Stimulated activated naive CD4-positive, alpha-beta T cell (primary cell): ENCODE measurements at places on chromosomes 12 and 14.

- no peak for DNase-seq
Measured at GRCh38 chr12:23099104-23099503, 474.1 kb downstream of the ETNK1 start.

DNA sequence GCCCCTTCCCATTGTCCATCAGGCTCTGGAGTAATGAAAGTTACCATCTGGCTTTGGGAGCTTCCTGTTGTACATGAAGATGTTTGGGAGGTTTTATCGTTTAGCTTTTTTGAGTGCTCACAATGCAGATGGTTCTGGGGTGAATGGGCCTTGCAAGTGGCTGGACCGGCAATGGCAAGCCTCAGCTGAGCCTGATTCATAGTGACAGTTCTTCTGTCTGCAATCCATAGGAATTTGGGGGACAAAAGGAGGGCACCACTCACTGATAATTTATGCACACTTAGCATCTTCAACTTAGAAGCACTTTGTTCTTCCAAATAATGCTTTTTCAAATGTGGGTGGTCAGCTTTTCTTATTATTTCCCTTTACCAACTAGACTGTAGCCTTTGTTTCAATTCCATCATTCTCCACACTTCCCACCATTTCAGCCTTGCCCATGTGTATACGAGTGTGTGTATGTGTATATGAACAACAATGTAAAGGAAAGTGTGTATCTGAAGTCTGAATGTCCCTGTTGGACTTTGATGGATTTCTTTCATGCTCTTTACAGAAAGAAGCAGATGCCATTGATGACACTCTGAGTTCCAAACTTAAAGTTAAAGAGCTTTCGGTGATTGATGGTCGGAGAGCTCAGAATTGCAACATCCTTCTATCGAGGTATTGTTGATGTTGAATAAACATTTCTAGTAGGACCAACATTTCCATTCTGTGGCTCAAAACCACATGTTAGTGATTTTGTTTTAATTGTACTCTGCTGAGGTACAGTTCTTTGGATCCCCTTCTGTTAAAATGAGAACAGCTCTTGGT is 125.5 kb downstream of the GPR135 start:
- no peak for DNase-seq

DNA sequence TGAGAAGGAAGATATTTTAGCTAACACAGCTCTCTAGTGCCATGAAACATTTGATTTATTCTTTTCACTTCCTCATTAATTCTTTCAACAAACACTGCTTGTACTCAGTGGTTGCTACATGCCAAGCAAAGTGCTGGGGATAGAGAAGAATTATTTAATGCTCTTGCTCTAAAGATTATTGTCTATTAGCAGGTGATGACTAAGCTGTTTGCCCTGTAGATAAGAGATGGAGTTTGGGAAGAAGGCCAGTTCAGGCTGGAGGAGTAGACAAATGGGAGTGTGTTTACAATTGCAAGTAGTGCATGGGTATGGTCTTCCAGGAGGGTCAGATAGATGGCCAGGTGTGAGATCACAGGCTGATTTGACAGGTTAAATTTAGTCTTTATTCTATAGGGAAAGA is 99.8 kb upstream of the SEL1L start:
- no peak for DNase-seq

DNA sequence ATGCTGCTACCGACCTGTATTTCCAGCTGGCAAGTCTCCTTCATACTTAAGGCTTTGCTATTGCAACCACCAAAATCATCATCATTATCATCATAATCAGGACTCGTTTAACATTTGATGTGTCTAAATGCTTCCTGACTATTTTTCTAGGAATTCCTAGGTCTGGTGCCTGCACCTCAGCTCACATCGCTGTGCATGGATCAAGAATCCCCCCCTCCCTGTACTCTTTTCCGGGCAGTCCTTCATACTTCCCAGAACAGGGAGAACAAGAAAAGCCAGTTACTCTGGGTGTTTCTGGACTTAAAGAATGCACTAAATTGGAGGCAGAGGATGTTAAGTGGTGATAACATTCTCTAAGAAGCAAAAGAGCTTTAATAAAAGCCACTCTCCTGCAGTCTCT is 9.4 kb downstream of the ERP27 start:
- no peak for DNase-seq

GRCh38 chr12:91887957-91888356 is 257.7 kb downstream of the BTG1 start:
- DNase-seq: no peak

- DNase-seq: no peak
Measured at GRCh38 chr12:121812320-121812871, 8.6 kb downstream of the SETD1B start.

DNA sequence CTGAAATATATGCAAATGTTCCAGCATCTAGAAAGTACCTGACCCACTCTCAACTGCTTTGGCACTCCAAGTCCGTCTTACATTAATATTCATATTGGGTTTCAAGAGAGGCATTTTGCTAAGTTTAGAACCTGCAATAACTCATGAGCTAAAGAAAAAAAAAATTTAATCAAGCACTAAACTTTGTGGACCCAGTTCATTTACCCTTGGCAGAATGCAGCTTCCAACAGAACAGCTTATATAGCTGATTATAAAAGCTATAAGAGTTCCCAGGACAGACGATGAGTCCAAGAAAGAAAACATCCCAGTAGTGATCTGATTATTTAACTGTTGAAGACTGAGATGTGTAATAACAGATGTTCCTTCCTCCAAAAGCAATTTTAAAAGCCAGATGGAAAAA is 592.0 kb downstream of the KCNH5 start:
- no peak for DNase-seq

GRCh38 chr12:78081590-78082314 is 251.1 kb downstream of the NAV3 start:
- DNase-seq: no peak

- no peak for DNase-seq
Measured at GRCh38 chr14:103552011-103552845, 10.2 kb downstream of the BAG5 start.

GRCh38 chr14:96581902-96582301 is 79.7 kb downstream of the PAPOLA start:
- no peak for DNase-seq

GRCh38 chr12:114835031-114835430 is 151.1 kb upstream of the TBX3 start:
- no peak for DNase-seq

GRCh38 chr12:121190523-121191031 is 19.4 kb upstream of the P2RX4 start:
- DNase-seq: no peak

DNA sequence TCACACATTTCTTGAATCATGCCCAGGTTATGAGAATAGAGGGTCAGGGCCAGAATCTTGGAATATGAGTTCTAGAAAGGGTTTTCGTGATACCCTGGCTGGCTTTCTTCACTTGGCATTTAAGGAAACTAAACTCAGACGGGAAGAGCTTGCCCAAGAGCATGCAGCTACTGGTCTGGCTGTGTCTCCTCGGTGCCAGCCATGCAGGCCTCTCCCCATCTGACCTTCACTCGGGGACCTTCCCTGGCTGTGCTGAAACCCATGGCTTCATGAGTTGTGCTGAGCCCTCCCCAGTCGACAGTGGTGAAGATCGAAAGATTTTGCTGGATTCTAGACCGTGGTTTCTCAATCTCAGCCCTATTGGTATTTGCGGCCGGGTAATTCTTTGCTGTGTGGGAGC is 38.0 kb downstream of the FOXN3 start:
- no peak for DNase-seq

DNA sequence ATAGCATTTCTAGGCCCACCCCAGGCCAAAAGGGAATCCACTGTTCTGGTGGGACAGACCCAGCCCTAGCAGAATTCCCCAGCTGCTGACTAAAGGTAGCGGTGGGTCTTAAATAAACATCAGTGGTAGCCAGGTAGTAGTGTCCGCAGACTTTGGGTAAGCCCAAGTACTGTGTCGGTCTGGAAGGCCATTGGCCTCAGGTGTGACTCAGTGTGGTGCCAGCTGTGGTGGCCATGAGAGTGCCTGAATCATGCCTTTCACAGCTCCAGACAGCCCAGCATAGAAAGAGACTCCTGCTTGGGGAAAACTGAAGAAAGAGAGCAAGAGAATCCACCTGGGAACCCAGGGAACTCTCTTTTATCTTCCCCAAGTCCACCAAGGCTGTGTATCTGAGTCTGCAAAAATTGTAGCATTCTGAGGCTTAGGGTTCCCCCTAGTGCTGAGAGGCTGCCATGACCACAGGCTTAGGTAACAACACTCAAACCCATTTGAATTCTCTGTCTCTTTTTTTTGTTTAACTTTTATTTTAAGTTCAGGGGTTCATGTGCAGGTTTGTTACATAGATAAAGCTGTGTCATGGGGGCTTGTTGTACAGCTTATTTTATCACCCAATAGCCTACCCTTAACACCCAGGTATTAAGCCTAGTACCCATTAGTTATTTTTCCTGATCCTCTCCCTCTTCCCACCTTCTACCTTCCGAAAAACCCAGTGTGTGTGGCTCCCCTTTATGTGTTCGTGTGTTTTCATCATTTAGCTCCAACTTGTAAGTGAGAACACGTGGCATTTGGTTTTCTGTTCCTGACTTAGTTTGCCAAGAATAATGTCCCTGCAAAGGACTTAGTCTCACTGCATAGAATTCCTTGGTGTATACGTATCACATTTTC is 16.7 kb upstream of the CD163L1 start:
- DNase-seq: peak; percentile 12

DNA sequence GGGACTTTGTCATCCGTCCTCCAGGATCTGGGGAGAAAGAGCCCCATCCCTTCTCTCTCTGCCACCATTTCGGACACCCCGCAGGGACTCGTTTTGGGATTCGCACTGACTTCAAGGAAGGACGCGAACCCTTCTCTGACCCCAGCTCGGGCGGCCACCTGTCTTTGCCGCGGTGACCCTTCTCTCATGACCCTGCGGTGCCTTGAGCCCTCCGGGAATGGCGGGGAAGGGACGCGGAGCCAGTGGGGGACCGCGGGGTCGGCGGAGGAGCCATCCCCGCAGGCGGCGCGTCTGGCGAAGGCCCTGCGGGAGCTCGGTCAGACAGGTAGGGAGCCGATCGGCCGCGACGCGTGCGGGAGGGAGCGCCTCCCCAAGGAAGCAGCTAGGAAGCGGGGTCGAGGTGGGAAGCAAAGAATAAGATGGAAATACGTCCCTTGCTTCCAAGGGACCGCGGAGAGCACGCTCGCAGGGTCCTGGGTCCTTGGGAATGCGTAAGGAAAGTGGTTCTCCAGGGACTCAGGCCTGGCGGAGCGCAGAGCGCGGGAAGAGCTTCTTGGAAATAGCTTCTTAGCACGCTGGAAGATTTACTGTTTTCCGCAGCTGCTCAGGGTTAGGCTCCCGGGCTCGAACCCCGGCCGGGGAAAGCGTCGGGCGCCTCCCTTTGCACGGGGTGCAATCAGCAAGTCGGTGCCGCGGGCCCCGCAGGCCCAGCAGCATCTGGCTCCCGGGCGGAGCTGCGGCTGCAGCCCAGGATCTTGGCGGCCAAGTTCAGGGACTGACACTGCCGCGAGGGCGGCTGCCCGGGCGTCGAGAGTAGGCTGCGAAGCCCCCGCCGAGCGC is 457 bp downstream of the SOCS2 start:
- DNase-seq: no peak

- DNase-seq: no peak
Measured at GRCh38 chr14:43745746-43746145, 761.3 kb downstream of the FSCB start.

DNA sequence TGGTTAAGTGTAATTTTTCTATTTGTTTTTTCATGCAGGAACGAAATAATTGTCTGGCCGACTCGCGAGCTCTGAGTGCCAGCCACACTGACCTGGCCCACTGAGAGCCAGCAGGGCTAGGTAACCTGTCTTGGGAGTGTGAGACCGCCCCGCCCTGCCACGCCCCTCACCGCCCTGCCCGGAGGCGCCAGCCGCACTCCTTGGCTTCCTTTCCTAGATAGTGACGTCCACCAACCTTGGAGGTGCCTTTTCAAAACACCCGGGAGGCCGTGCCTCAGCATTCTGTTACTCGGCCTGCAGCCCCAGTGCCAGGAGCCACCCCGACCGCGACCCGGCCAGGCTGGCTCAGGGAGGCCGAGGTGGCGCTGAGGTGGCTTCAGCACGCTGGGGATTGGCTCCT is 21.7 kb downstream of the XRCC3 start:
- no peak for DNase-seq

- DNase-seq: no peak
Measured at GRCh38 chr12:12482959-12483358, 79.7 kb downstream of the DUSP16 start.

- no peak for DNase-seq
Measured at GRCh38 chr12:44627387-44628166, 248.5 kb downstream of the NELL2 start.

- DNase-seq: no peak
Measured at GRCh38 chr12:42686514-42687172, 97.1 kb upstream of the PRICKLE1 start.

DNA sequence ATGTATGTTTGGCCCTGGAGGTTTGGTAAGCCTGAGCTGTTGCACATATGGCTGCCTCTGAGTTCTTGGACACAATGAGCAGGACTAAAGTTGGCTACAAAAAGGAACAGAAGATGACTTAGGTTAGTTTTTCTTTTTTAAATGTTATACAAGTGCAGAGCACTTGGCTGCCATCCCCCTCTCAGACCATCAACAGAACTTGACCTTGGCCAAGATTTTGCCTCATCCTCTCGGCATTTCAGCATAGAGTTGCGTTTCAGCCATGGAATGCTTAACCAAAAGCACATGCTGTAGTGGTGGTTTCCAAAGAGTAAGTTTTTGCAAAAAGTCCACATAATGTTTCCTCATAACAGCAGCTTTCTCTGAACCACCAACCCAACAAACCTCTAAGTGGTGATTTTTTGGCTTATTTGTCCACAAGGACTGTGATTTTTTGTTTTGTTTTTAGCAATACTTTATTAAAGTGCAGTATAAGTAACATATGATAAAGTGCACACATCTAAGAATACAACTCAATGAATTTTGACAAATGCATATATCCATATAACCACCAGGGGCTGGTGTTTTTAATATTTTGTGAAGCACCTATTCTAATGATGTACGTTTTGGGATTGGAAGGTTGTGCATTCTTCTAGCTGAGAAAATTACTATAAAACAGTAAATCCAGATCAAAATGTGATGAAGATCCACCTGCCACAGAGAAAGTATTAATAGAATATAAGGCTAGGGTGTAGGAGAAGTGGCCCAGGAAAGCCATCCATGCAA is 12.1 kb upstream of the GALNT16 start:
- DNase-seq: no peak

DNA sequence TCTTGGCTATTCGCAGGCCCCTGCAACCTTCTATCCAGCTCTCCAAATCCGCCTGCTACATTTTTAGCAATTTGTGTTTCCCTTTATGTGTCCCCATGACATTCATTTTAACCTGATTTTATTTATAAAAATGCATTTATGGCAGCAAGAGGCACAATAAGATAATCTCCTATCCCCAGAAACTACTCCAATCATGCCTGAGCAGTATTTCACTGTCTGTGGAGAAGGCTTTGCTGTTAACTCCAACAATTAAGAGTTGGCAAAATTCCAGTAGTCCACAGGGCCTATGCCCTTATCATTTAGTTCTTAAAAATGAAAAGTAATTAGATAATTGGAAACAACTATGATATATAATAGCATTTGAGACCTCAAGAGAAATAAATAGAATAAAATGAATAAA is 462.4 kb downstream of the TRHDE start:
- DNase-seq: no peak

DNA sequence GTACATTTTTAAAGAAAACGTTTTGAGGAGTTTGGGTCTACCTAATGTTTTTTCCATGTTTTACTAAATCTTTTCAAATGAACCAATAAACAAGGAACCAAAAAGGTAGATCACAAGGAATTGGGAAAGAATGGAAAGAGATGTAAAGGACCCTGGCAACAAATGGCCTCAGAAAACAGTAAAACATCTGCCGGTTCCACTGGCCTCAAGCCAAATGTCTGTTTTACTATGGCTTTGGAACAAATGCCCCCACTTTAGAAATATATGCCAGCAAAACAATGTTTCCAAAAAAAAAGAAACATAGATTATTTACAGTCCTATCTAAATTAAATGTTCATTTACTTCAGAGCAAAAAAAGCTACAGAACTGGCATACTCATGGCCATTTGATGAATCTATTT is 3.0 kb downstream of the TRMT5 start:
- DNase-seq: no peak
